ENCODE measurements at places on chromosomes 7 and 10. TPM values are rescaled to one million over a fixed set of nuclear protein-coding genes. Genes with fewer than 3 reads are reported as not detected.

DNA sequence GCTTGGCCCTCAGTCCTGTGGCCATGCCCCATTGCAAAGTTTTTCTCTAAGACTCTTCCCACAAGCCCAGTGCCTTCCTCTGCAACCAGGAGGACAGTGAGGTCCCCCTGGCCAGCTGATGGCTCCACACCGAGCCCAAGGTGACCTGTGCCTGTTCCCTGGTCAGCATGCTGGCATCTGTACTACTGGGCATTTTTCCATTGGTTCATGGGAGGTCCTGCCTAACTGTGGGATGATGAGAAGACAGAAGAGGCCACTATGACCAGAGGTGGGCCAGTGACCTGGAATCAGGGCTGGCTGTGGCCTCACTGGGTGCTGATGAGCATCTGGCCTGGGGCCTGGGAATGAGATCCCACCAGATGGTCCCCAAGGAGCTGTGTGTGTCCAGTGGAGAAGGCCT is 20.2 kb downstream of the CALML3 start:
- DNase-seq, result no peak

DNA sequence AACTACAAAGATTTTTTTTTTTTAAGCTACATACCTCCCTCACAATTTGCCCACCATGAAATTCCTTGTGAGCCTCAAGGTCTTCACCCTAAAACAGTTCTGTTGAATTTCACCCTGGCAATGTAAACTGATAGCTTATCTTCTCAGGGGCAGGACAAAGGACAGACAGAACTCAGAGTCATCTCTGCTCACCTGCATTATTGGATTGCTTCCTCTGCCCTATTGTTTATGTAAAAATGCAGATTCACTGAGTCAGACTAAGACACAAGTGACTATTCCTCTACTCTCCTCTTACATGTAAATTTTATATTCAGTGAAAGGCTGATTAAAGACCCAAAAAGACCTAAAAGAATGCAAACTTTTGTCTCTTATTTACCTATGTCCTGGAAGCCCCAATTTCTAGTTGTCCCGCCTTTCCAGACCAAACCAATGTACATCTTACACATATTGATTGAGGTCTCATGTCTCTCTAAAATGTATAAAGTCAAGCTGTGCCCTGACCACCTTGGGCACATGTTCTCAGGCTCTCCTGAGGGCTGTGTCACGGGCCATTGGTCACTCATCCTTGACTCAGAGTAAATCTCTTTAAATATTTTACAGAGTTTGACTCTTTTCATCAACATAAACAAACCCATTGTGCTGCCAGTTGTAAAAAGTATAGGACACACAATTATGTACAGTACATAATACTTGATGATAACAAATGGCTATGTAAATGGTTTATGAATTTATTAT is 440.2 kb downstream of the HTR7 start:
- DNase-seq, result no peak

DNA sequence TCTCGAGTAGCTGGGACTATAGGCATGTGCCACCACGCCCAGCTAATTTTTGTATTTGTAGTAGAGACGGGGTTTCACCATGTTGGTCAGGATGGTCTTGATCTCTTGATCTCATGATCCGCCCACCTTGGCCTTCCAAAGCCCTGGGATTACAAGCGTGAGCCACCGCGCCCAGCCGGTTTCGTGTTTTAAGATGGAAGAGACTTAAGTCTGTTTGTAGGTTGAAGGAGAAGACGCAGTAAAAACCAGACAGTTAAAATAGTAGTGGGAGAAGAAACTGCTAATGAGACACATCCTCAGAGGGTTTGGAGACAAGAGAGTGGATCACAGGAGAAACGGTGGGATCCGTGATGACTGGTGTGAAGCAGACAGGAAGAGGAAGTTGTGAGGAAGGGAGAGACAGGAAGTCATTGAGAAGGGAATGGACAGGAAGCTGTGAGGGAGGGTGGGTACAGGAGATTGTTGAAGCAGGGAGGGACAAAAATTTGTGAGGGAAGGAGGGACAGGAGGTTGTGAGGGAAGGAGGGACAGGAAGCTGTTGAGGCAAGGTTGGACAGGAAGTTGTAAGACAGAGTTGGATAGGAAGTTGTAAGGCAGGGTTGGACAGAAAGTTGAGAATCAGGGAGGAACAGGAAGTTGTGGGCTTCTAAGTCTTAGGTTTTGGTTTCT is 115.5 kb downstream of the WDFY4 start:
- DNase-seq, result no peak

Gene SPAG6
- total RNA-seq, result not detected

Gene TMEM225B
- total RNA-seq, result 2.0 TPM

GRCh38 chr10:17453373-17454091 is 863 bp downstream of the ST8SIA6 start:
- DNase-seq, result no peak
